ENCODE measurements at places on chromosomes 12 and 14.
A peak's percentile ranks its signal among the peaks of the same experiment; 100 is the strongest.

GRCh38 chr12:78447373-78447772 is 417.2 kb upstream of the SYT1 start:
- no peak for DNase-seq

- peak; percentile 96 for DNase-seq
Measured at GRCh38 chr12:6946033-6946919, 2.5 kb downstream of the C12orf57 start.

DNA sequence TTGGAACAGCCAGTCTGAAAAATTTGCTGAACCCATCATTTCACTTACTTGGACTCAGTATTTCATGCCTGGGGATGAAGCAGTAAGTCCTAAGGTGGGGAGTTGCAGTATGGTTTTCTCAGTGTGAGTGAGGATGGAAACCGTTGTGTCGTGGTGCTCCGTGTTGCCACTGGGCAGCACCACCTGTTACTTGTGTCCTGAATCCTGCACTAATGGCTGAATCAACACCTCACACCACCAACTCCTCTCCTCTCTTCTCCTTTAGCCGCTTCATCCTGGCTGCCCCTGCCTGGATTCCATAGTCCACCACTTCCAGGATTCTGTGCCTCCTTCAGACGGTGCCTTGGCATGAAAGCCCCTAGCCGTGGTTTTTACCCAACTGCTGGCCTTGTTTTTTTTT is 3.0 kb upstream of the EP400 start:
- no peak for DNase-seq

DNA sequence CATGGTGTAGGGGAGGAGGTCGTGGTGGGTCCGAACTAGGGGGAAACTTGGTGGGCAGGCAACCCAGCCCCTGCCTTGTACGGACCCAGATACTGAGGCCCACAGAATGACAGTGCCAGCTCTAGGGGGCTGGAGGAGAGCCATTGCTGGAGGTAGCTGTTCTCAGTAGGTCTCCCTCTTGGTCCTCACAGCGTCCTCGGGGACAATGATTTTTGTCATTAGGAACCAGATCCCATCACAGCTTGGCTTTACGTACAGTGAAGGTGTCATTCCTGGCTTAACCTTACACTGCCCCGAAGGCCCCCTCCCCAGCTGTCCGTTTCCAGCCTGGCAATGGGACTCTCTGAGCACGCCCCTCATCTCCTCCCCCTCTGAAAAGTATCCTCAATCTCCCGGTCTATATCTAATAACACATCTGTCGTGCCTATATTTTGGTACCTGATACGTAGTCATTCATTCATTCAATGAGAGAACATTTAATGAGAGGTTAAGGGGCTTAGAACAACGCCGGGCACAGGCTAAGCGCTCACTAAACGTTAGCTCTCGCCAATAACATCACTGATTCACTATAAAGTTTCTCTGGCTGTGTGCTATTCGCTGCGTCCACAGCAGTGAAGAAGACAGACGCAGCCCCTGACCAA is 597 bp upstream of the DYNC1H1 start:
- DNase-seq: no peak

- no peak for DNase-seq
Measured at GRCh38 chr14:87705439-87705896, 287.5 kb downstream of the GALC start.

- DNase-seq: no peak
Measured at GRCh38 chr14:77027538-77028383, 747 bp downstream of the IRF2BPL start.

All from HuH-7 (cell line).